Fibroblast of skin of left biceps (primary cell): ENCODE measurements at places on chromosomes 11 and 22.

DNA sequence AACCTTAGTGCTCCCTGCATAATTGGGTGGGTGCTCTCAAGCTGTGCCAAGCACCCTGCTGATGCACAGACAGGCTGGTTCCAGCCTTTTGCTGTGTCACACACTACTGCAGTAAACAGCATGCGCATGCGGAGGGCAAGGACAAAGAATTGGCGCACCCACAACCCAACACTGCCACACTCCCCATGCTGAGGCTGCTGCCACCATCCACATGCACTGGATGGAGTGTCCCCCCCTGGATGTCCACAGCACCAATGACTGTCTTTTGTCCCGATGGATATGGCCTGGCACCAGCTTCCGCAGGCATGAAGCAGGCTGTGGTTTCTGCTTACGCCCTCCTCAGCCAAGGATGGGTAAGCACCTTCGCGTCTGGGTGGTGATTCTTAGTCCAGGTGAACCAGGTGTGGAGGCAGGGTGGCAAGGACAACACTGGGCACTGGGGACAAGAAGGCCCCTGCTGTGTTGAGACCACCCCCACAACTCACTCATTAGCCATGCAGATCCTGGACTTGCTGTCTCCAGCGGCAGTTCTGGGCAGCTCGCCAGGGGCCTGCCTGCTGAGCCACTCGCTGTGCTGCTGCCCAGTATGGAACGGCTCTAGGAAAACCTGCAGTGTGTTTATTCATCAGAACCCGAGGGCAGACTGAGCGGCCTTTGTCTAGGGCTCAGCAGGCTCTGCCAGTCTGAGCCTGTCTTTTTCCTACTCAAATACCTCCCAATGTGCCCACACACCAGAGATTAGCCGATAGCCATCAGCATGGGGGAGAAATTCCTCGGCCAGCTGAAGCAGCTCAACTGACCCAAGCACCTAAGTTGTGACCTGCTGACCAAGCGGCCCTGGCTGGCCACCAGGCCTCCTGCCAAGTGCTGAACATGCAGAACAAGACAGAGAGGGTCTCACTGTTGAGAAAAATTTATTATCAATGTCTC lies 8.2 kb upstream of the NAP1L4 start:
- no peak for DNase-seq

DNA sequence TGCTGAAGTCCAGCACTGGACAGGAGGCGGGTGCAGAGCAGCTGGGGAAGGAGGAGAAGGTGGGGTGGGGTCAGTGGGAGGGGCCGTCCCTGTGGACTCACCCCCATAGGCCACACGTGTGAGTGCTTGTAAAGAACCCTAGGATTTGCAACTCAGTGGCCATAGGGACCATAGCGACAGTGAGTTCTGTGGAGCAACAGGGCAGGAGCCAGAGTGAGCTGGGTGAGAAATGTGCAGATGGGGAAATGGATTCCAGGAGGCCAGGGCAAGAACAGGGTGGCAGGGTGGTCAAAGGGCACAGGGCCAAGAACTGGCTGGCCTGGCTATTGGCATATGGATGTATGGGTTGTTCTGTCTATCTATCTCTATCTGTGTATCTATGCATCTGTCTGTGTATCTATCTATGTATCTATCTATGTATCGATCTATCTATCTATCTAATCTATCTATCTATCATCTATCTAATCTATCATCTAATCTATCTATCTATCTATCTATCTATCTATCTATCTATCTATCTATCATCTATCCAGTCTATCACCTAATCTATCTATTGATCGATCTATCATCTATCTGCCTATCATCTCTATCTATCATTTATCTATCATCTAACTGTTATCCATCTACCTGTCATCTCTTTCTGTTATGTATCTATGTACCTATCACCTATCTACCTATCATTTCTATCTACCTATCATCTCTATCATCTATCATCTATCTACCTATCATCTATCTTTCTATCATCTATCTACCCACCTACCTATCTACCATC lies 889.0 kb downstream of the TBC1D22A start:
- DNase-seq = no peak

GRCh38 chr11:95536047-95536690 lies 253.4 kb downstream of the FAM76B start:
- DNase-seq = no peak

- no peak for DNase-seq
Observed at GRCh38 chr11:74185285-74185684, 14.2 kb downstream of the PPME1 start.

GRCh38 chr11:113293936-113294335 lies 20.4 kb upstream of the TTC12 start:
- no peak for DNase-seq

DNA sequence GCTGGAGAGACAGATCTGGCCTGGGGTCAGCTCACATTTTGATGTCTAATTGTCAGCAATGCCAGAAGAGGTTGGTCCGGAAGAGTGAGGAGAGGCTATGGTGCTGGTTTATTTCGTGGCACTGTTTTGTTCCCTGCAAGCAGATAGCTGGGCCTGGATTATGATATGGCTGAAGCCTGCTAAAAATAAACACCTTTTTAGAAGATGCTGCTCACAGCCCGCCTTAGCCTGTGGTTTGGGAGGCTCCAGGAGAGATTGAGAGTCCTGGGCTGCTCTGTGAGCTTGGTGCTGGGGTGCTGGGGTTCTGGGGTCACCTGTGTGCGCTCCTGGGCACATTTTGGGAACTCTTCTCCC lies 29.6 kb upstream of the ALX4 start:
- DNase-seq = no peak

GRCh38 chr11:70568035-70568813 lies 169.9 kb downstream of the CTTN start:
- no peak for DNase-seq

DNA sequence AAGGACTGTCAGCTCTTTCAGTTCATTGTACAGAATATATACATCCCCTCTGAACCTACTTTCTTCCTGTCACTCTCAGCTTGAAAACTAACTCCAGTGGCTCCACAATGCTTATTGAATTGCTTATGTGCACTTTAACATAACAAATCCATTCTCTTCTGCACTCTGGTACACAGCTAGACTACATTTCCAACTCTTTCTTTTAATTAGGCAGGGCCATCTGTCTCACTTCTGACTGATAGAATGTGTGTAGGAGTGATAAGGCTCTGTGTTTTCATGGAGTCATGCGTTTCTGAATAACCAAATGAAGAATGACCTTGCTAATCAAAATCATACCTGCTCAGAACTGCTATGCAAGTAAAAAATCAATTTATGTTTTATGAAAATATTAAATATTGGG lies 278.5 kb upstream of the CCDC179 start:
- DNase-seq = no peak

GRCh38 chr11:78277314-78277994 lies 88.7 kb downstream of the USP35 start:
- no peak for DNase-seq

DNA sequence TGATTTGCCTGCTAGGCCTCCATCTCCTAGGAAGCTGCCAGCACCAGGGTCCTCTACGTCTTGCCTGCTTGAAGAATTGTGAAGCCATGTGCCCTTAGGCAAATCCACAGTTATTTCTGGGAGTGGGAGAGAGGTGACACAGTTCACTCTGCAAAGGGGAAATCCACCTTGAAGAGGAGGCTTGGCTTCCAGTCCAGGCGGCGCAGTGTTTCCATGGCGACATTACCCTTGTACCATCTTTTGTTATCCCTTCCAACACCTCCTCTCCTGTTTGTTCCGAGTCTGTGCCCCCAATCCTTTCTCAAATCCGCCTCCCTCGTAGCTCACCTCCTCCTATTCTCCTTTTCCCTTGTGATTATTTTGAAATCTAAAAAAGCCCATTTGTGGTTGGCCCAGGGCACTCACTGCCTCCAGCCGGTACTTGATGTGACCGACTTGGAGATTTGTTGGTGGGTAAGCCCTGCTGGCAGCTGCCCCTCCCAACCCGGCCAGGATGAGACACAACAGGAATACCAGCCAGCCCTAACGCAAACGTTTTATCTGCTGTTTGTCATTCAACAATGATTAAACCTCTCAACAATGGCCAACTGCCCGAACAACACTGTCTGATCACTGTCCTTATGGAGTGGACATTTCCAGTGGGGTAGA lies 18.4 kb downstream of the SYT13 start:
- DNase-seq = no peak

GRCh38 chr22:47634347-47634746 lies 871.9 kb downstream of the TBC1D22A start:
- no peak for DNase-seq
